ENCODE measurements at places on chromosomes 2 and 18.

GRCh38 chr18:54480616-54481015 is 110.4 kb upstream of the DYNAP start:
- no peak for DNase-seq

- DNase-seq = no peak
Observed at GRCh38 chr2:205369813-205370212, 312.5 kb upstream of the NRP2 start.

DNA sequence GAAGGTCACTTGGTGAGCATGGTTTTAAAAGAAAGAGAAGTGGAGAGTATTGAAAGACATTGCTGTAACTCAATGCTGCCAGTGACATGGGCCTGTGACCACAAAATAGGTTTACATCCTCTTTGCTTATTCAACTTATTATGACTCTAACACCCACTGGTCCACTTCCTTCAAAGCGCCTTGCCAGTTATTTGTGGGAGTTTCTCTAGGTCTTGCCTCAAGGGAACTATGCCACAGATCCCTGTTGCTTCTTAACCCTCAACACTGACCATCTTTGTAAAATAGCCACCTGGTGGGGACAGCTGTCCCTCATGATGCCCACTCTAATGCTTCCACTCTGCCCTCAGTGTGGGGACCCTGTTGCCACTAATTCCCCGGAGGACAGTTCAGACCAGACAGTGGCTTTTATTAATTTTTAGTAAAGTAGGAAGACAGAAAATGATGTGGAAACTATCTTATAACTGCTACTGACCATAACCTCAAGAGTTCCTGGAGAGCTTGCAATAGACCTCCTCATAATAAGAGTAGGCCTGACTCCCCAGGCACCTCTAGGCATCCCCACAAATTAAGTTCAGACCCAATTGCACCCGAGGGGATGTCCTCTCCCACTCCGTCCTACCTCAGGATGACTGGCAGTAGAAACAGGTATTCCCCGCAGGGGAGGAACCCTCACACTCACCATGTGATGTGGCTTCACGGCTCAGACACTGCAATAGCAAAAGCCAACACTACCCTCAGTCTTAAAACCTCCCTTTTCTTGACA is 31.3 kb upstream of the SLC25A52 start:
- no peak for DNase-seq

- no peak for DNase-seq
Observed at GRCh38 chr2:152600697-152601096, 116.6 kb downstream of the PRPF40A start.

- peak; percentile 96 for DNase-seq
Observed at GRCh38 chr2:241965931-241966412, 96.4 kb downstream of the RTP5 start.

DNA sequence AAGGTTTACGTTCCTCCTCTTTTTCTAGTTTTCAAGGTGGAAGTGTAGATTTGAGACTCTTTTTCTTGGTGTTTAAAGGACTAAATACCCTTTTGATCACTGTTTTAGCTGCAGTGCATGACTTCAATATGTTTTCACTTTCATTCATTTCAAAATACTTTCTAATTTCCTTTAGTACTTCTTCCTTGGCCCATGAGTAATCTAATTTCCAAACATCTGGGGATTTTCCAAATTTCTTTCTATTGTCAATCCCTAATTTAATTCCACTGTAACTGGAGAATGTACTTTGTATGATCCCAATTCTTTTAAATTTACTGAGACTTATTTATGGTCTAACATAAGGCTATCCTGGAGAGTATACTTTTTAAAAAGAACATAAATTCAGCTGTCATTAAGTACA is 3.8 kb upstream of the RHBDD1 start:
- no peak for DNase-seq

DNA sequence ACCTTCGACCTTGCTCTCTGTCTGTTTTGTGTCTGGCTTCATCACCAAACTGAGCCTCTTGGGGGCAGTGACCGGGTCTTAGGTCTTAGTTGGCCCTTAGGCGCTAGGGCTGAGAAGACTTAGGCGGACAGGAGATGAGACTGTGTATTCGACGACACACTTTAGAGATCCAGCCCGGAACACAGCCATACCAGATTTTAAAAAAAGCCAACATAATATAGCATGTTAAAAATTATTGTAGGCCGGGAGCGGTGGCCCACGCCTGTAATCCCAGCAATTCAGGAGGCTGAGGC is 9.5 kb upstream of the PROC start:
- no peak for DNase-seq

GRCh38 chr18:47175283-47175897 is 774 bp downstream of the IER3IP1 start:
- no peak for DNase-seq

DNA sequence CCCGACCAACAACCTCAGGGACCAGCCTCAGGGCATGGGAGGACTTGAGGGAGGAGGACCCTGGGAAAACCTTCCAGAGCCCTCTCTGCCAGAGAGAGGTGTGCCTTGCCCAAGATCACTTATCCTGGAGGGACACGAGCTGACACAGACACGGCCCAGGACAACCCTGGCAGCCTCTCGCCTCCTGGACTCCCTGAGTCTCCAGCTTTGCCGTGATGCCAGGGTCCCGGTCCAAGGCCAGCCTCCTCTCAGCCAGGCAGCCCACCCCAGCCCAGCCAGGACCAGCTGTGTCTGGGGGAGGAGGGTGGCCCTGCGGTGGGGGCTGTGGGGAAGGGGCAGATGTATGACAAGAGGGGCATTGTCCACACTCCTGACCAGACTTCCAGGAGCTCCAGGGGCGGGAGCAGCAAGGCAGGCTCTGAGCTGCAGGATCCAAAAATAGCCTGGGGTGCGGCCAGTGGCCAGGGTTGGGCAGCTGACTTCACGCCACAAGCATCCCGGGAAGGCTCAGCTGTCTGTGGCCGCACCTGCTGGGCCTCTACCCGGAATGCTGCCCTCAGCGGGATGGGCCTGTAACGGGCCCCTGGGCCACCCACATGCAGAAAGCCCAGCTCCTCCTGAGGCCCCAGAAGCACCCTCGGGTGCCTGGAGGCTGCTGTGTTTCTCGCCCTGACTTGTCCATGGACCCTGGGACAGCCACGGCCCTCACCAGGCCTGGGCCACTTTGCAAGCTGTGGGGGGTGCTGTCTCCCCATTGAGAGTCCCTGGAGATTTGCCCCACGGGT is 65.5 kb upstream of the GPC1 start:
- DNase-seq = peak; percentile 81

DNA sequence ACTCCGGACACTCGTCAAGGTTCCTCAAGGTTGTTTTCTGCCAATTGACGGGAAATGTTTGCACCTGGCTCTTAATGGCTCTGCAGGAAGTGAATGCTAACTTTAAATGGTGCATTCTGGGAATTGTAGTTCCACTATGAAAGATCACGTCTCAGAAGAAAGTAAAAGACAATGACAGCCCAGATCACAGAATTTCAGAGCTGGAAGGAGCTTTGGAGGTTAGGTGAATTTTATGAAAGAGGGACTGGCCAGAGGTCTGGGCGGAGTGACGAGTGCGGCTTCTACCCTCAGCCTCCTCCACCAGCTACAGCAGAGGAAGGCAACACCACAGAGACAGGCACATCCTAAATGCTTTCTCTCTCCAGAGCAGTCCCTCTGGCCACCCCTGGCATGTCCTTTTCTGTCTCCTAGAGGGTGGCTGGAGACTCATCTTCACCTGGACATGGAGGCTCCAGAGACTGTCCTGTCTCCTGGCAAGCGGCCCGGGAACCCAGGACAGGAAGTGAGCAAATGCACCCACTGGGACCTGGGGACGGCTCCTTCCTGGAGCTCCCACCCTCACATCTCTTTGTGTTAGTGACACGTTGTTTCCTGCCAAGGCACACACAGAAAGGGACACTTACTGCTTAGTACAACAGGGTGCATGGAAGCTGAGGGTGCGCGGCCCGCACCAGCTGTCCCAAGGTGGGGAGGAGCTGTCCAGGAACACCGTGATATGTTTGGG is 19.4 kb downstream of the THAP4 start:
- DNase-seq = no peak

- DNase-seq = no peak
Observed at GRCh38 chr18:45688113-45688512, 35.9 kb upstream of the SLC14A1 start.

GRCh38 chr2:94982156-94982555 is 43.4 kb upstream of the MAL start:
- no peak for DNase-seq

- DNase-seq = no peak
Observed at GRCh38 chr2:150491430-150491829, 4.0 kb upstream of the RND3 start.

DNA sequence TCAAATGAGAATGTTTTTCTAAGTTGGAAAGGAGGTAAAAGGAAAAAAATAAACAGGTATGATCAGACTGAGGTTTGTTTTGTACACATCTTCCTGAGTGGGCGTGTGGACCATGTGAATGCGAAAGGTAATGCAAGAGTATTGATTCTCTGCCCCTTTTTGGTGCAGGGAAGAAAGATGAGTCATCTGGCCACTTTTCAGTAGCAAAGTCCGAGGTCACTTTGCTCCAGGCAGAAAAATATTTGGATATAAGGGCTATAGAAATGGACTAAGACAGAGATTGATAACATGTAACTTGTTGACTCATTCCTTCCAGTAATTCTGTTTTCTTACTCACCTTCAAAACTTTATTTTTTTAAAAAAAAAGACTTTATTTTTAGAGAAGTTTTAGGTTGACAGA is 130.5 kb downstream of the DSEL start:
- no peak for DNase-seq

DNA sequence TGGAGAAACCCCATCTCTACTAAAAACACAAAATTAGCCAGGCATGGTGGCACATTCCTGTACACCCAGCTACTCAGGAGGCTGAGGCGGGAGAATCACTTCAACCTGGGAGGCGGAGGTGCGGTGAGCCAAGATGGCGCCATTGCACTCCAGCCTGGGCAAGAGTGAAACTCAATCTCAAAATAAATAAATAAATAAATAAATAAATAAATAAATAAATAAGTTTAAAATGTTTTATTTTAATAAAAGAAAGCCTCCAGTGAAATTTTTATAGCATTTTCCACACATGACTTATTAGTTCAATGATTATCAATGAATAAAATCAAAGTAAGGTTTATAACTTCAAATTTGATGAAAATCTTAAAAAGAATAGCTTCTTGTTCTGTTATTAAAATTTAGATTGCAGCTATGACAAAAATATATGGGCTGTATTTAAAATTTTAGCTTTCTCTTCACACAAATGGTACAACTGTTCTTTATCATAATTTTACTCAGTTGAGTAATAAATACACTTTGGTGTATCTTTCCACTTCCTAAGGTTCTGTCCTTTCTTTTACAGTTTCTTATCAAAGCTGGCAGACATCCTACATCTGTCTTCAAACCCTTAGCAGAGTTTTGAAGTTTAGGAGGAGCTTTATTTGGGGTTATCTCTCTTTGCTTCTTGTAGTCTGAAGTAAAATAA is 78.4 kb upstream of the ZSWIM2 start:
- no peak for DNase-seq

GRCh38 chr2:126669772-126670171 is 13.8 kb downstream of the GYPC start:
- no peak for DNase-seq

GRCh38 chr2:24779116-24779515 is 14.1 kb downstream of the PTRHD1 start:
- DNase-seq = no peak

GRCh38 chr2:235543128-235543750 is 49.4 kb downstream of the AGAP1 start:
- DNase-seq = peak; percentile 66

GRCh38 chr2:144462266-144462665 is 57.7 kb downstream of the ZEB2 start:
- no peak for DNase-seq

GRCh38 chr2:122863532-122863931 is 1108.1 kb downstream of the TSN start:
- no peak for DNase-seq

DNA sequence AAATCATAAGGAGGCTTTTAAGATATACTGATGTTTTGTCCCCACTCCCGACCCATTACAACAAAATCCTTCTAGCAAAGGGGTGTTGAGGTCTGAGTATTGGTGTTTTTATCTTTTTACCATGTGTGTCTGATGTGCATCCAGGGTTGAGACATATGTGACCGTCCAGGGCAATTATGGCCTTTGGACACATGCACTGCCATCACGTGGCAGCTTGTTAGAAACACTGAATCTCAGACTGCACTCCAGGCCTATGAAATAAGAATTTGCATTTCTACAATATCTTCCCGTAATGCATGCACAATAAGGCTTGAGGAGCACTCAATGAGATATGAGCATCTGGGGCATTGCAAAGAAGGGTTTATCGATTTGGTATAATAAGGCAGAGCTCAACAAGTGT is 235.1 kb upstream of the ZNF804A start:
- DNase-seq = no peak

GRCh38 chr18:24534271-24534670 is 73.8 kb downstream of the HRH4 start:
- DNase-seq = no peak

DNA sequence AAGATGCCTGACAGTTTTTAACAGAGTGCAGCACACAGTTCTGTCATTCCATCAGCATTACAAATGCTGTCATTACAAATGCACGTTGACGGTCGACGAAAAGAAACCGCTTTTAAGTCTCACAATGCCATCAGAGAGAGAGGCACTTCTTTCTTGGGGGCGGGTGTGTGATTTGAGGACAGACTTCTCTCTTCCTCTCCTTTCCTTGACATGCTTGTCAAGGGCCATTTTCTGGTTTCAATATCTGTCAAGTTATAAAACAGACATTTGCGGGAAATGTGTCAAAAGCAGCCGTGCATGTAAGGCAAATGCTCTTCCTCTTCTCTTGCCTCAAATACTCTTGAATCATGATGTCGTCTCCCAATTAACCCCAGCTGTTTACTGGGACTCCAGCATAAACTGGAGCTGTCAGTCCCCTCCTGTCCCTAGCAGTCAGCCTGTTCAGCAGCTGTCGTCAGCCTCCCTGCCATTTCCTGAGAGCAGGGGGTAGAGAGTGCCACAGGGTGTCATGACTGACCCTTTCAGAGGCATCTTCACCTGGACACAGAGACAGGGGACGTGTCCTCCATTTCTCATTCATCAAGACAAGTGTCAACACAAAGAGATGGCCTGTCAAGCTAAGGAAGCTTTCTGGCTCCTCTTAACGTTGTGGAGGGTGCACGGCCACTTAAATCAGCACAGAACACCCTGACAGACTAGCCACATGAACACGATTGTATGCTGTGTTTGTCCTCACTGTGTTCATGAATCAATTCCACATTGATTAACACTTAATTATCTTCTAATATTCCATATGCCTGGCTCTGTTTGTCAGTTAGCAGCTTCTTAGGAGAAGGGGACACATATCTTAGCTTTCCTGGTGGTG is 305.4 kb upstream of the RAB6C start:
- DNase-seq = no peak

GRCh38 chr18:23662309-23663263 is at the start of gene ANKRD29:
TSS of gene ANKRD29 (minus strand) at chr18:23662911. CDS start at chr18:23662730, 181 bp downstream.
- DNase-seq = peak; percentile 36

Data from RCC 7860 (cell line).